ENCODE measurements at places on chromosomes 11 and 22.

DNA sequence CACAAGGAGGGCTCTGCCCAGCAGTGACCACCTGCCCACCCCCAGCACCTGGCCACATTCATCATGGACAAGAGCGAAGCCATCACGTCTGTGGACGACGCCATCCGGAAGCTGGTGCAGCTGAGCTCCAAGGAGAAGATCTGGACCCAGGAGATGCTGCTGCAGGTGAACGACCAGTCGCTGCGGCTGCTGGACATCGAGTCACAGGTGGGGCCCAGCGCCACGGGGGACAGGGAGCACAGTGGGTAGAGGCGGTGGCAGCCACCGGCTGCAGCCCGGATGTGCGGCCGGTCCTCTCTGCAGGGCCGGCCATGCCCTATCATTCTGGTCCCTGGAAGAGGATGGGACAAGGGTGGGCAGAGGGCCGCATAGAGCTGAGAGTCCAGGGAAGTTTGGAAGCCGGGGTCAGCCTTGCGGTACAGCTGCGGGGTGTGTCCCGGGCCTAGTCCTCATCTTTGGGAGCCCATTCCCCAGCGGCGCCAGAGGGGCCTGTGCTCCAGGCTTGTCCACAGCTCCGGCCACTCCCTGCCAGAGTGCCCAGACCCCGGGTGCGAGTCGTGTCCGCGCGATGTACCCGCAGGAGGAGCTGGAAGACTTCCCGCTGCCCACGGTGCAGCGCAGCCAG is 14.1 kb downstream of the EPS8L2 start:
- DNase-seq: no peak

GRCh38 chr11:113506893-113507292 is 31.7 kb upstream of the DRD2 start:
- no peak for DNase-seq

GRCh38 chr11:14273895-14274294 is 85.1 kb downstream of the RRAS2 start:
- no peak for DNase-seq

- DNase-seq: no peak
These were observed 8.1 kb downstream of the JRKL start for GRCh38 chr11:96397863-96398262.

- no peak for DNase-seq
These were observed 57.8 kb upstream of the TCF20 start for GRCh38 chr22:42328130-42328783.

GRCh38 chr11:120330045-120330444 is 4.9 kb downstream of the TLCD5 start:
- DNase-seq: no peak

GRCh38 chr11:20042811-20043341 is 117.4 kb downstream of the DBX1 start:
- no peak for DNase-seq

- DNase-seq: no peak
These were observed 73.5 kb downstream of the THAP12 start for GRCh38 chr11:76307396-76307795.

DNA sequence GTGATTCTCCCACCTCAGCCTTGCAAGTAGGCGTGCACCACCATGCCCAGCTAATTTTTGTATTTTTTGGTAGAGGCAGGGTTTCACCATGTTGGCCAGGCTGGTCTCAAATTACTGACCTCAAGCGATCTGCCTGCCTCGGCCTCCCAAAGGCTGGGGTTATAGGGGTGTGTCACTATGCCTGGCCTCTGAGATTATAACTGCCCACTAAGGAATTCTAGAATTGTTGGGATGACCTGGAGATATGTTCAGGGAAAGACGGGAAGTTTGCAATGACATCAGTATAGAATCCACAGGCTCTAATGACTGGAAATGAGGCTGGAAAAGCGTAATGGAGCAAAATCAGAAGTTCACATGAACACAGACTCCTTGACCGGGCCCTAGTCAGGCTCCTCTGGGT is 62.2 kb downstream of the CLMP start:
- no peak for DNase-seq

GRCh38 chr11:126430581-126431335 is 75.3 kb downstream of the ST3GAL4 start:
- no peak for DNase-seq

DNA sequence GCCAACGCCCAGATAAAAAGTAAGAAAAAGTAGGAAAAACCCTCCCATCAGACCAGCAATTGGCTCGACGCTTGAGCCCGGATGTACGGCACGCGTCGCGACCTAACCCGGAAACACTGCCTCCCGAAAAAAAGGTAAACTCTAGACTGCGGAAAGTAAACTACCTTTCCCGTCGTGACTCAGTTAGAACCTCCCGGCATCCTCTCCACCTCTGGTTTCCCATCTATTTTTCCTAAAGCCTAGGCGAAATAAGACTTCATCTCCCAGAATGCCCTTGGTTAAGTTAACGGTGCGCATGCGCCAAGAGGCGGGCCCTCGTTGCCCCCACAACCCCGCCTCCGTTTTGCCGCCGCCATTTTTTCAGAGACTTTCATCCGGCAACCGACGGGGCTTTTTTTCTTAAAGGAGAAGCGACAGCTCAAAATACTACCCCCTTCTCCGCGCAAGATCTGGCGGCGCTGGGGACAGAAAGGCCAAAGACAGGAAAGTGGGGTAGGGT is 678 bp upstream of the ZFP91 start:
- peak; percentile 93 for DNase-seq

DNA sequence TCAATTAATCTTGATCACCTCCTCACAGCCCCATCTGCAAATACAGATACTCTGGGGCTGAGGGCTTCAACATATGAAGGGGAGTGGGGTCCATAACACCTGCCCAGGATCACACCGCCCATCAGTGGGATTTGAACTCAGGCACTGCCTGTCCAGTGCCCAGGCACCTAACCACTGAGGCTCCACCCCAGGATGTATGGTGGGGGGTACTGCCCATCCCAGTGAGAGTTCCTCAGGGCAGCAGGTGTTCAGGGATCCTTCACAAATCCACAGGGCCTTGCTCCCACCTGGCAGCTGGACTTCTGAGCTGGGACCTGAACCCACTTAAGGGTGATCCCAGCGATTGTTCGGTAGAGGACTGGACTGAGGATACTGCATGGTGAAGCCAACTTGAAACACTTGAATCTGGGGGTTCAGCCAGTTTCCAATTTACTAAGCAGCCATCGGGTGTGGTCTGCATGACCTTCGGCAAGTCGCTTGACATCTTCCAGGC is 33.3 kb downstream of the PRDM11 start:
- DNase-seq: no peak

DNA sequence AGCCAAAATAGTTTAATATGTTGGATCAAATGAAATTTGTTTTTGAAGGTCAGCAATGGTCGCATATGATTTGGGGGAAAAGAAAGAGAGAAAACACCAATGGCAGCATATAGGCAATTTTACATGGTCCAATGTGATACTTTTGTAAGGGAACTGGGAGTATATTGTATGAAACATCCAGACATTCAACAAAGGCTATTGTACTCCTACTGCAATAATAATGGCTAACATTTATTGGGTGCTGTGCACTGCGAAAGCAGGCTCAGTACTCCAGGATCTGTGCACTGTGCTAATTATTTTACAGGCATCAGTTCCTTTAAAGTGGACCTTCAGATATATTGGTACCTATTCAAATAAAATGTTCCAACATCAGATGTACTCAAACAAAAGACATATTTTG is 5.9 kb upstream of the OR10V1 start:
- no peak for DNase-seq

DNA sequence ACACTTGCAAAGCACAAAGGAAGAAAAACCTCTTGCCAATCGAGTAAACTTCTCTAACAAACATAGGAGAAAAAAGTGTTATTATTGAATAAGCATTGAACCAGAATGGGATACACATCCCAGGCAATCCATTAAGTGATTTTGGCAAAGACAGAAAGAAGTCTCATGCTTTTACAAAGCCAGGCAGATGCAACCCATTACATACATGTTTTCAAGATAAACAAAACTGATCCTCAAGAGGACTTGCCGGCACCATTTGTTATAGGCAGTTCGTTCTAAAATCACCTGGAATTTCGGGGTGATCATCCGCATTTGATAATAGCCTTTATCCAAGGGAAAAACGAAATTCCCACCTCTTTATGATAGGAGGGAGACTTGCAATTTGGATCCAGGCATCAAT is 97.5 kb upstream of the RAG2 start:
- DNase-seq: no peak

DNA sequence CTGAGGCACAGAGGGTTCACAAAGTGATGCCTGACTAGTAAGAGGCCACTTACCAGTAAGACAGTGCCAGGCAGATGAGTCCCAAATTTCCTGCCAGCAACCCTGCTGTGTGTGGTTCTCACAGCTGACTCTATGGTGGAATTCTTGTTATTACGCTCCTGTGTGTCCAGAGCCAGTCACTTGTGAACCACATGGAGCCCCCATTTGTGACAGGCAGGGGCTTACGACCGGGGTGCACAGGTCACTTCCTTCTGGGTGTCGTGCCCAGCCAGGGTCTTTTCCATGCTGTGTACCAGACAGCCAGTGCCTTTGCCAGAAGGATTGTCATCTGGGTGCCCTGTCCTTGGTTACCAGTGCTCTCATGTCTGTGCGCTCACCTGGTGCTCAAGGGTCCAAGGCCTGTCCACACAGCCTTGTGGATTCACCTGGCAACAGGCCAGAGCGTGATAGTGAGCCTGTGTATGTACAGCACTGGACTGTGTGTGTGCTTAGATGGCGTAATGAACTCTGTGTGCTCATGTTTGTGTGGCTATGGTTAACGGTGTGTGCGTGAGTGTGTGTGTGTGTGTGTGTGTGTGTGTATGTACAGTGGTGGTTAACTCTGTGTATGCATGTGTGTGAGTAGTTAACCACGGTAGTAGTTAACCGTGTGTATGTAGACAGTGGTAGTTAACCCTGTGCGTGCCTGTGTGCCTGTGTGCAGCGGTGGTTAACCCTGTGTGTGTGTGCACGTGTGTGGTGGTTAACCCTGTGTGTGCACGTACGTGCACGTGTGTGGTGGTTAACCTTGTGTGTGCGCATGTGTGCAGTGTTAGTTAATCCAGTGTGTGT is 18.6 kb downstream of the GRAMD4 start:
- DNase-seq: no peak

GRCh38 chr11:69125861-69126260 is 29.9 kb upstream of the SMIM38 start:
- no peak for DNase-seq

GRCh38 chr11:97717922-97718321 is 1302.8 kb upstream of the CNTN5 start:
- no peak for DNase-seq

- DNase-seq: no peak
These were observed 539 bp downstream of the EIF4ENIF1 start for GRCh38 chr22:31488988-31489617.

DNA sequence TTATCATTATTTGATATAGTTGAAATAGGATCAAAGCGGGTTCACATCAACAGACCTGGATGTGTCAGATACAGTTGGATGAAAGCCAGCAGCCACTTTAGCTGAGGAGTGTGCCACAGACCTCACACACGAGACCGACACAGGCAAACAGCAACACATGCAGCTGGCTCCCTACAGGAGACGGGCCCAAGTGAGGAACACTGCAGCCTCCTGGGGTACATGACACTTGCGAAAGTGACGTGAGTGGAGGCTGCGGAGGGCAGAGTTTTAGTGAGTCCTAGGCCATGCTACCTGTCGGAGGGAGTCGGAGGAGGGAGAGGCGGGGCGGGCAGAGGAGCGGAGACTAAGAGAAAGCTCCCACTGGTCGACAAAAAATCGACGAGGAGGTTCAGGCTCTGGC is 100.9 kb upstream of the BID start:
- DNase-seq: no peak

DNA sequence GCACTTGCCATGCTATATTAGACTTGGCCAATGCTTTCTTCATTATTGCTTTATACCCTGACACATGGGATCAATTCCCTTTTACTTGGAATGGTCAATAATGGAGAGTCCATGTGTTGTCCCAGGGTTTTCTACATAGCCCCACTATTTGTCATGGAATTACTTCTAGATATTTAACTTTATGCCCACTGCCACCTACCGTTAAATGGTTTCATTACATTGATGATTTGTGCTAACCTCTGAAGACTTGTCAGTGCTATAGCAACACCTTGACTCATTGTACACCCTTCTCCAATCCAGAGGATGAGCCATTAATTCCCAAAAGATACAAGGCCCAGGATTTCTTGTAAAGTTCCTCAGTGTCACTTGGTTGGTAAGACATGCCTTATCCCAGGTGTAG is 31.4 kb upstream of the SLC22A25 start:
- no peak for DNase-seq

GRCh38 chr11:92295175-92296137 is 70.8 kb downstream of the FAT3 start:
- no peak for DNase-seq

GRCh38 chr11:132422722-132423121 is 1052.3 kb downstream of the NTM start:
- DNase-seq: no peak

DNA sequence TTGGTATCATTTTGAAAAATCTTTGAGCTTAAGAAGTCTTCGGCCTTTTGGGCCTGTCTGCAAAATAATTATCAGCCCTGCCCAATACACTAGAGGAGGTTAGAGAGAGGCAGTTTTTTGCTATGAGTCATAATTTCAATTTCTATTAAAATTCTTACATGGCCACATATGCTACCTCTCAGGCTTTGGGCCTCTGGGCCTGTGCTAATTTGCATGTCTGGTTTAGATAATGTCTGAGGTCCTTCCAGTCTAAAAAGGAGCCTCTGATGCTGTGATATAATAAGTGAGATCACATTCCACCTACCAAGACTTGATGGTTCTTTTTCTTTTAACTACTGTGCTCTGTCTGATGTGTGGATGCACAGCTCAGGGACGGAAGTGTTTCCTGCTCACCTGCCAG is 70.8 kb downstream of the KCNJ1 start:
- no peak for DNase-seq
